ENCODE measurements at places on chromosomes 7 and 10.

GRCh38 chr10:70903262-70903921 lies 15.0 kb upstream of the PCBD1 start:
- no peak overlapping the region for H3K4me3 ChIP-seq
- no peaks in the 10 kb centered on the region for H3K36me3 ChIP-seq
- peak; percentile 37 for DNase-seq
- peaks cover 44% of the 10 kb centered on the region for H3K27me3 ChIP-seq
- H3K27ac ChIP-seq, result no peak overlapping the region

DNA sequence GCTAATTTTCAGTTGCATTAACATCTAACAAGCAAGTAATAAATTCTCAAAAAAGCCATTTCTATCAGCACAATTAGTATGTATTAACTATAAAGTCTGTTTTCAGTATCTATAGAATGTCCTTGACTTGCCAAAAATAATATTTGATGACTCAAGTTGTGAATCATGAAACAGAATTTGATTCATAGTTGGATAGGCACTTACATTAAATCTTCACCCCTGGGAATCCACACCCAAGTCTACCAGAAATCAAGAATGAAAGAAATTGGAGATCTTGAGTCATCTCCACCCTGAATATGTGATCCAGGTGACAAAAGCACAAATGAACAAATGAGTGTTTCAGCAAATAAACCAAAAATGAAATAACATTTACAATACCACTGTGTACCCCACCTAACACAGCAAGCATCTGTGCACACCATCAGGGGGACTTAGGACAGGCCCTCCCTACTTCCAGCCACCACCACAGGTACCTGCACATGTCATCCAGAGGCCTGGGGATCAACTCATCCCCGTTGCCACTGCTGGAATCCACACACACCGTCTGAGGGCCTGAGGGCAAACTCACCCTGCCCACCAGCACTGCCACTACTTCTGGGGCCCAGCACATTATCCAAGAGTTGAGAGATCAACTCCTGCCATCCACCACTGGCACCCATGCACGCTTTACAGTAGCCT lies 160.1 kb downstream of the MTERF1 start:
- no peaks in the 10 kb centered on the region for H3K36me3 ChIP-seq
- H3K27ac ChIP-seq, result no peak overlapping the region
- no peak overlapping the region for H3K4me3 ChIP-seq
- no peaks in the 10 kb centered on the region for H3K4me1 ChIP-seq

DNA sequence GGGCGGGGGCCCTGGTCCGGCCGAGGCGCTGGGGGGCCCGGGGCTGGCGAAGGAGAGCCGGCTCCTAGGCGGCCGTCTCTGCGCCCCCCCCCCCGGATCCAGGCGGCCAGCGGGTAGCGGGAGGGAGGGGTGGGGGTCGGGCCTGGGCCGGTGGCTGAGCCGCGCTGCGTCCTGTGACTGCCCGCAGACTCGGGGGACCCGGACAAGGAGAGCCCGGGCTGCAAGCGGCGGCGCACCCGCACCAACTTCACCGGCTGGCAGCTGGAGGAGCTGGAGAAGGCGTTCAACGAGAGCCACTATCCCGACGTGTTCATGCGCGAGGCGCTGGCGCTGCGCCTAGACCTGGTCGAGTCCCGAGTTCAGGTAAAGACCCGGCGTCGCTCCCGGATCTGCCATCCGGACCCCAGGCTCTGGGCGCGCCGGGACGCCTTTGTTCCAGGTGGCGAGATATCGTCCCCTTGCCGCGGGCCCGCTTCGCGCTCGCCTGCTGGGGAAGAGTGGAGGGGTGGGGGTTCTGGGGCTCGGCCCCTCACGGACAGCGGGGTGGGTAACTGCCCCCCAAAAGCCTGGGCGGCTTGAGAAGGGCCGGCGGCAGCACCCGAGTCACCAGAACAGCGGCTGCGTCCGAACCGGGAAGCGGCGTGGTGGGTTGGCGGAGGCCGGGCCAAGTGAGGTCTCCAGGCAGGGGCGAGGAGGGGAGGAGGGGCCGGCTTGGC lies 819 bp downstream of the UNCX start:
- no peak overlapping the region for H3K27ac ChIP-seq
- H3K36me3 ChIP-seq, result no peaks in the 10 kb centered on the region
- no peaks in the 10 kb centered on the region for H3K4me1 ChIP-seq

- DNase-seq, result no peak
- peaks cover 14% of the 10 kb centered on the region for H3K4me1 ChIP-seq
- H3K27me3 ChIP-seq, result peaks cover 13% of the 10 kb centered on the region
- no peaks in the 10 kb centered on the region for H3K36me3 ChIP-seq
- H3K4me3 ChIP-seq, result no peak overlapping the region
Observed at GRCh38 chr10:71695502-71696476, 23.8 kb downstream of the C10orf105 start.

GRCh38 chr10:10897400-10897799 lies 120.3 kb upstream of the CELF2 start:
- no peaks in the 10 kb centered on the region for H3K4me1 ChIP-seq
- H3K4me3 ChIP-seq, result no peak overlapping the region
- no peaks in the 10 kb centered on the region for H3K36me3 ChIP-seq
- no peaks in the 10 kb centered on the region for H3K27me3 ChIP-seq
- H3K27ac ChIP-seq, result no peak overlapping the region

GRCh38 chr10:80160361-80161320 lies 28.1 kb downstream of the PLAC9 start:
- no peak overlapping the region for H3K27ac ChIP-seq
- H3K4me1 ChIP-seq, result no peaks in the 10 kb centered on the region
- H3K4me3 ChIP-seq, result no peak overlapping the region
- H3K36me3 ChIP-seq, result peaks cover 20% of the 10 kb centered on the region
- DNase-seq, result no peak

GRCh38 chr7:52685333-52685732 lies 350.1 kb upstream of the POM121L12 start:
- no peak overlapping the region for H3K27ac ChIP-seq
- no peaks in the 10 kb centered on the region for H3K4me1 ChIP-seq
- H3K4me3 ChIP-seq, result no peak overlapping the region
- H3K36me3 ChIP-seq, result no peaks in the 10 kb centered on the region
- no peak for DNase-seq
- H3K27me3 ChIP-seq, result no peaks in the 10 kb centered on the region

DNA sequence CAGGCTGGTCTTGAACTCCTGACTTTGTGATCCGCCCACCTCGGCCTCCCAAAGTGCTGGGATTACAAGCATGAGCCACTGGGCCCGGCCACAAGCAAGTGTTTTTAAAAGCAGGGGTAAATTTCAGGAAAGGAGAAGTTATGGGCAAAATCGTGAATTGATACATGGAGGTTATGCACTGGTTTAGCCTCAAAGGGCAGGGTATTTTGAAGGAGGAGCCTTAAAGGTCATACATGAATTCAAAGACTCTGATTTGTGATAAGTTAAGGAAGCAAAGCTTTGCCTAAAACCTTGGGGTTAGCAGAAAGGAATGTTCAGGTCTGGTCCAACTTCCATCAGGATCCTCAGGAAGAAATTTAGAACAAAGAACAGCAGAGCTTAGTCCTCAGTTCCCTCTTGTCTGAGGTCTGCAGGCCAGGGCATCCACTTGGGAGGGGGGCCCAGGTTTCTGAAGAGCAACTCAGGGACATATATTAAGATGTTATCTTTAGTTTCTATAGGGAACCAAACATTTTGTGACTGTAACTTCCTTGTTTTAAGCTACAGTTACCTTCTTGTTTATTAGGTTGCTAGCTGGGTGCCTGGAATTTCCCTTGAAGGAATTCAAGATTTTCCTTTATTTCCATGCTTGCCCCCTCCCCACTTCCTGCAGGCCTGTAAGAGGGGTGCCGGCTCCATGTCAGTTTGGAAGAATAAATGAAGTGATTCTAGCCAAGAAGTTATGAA lies 2.8 kb upstream of the REPIN1 start:
- H3K36me3 ChIP-seq, result 0 out of 2 replicates have a peak, but pooled peaks cover 4% of the 10 kb centered on the region
- no peaks in the 10 kb centered on the region for H3K27me3 ChIP-seq
- H3K27ac ChIP-seq, result peak overlapping the region; percentile 4
- H3K4me1 ChIP-seq, result peaks cover 37% of the 10 kb centered on the region
- no peak overlapping the region for H3K4me3 ChIP-seq

GRCh38 chr7:37320140-37320847 lies 128.4 kb downstream of the ELMO1 start:
- no peak overlapping the region for H3K4me3 ChIP-seq
- peaks cover 11% of the 10 kb centered on the region for H3K36me3 ChIP-seq
- H3K4me1 ChIP-seq, result no peaks in the 10 kb centered on the region
- DNase-seq, result no peak
- no peaks in the 10 kb centered on the region for H3K27me3 ChIP-seq

GRCh38 chr7:25944777-25945515 lies 207.1 kb upstream of the NFE2L3 start:
- H3K36me3 ChIP-seq, result no peaks in the 10 kb centered on the region
- DNase-seq, result no peak
- no peaks in the 10 kb centered on the region for H3K27me3 ChIP-seq
- H3K27ac ChIP-seq, result no peak overlapping the region
- H3K4me3 ChIP-seq, result no peak overlapping the region

DNA sequence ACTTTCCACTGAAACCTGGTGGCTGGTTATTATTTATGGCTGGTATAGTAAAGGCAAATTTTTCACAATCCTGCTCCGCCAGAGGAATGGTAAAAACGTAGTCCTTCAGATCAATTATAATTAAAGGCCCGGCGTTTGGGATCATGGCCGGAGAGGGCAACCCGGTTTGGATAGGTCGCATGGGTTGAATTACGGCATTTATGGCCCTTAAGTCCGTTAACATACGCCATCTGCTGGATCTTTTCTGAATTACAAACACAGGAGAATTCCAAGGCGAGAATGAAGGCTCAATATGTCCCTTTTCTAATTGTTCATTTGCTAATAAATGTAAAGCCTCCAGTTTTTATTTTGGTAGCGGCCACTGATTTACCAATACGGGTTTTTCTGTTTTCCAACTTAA lies 11.3 kb upstream of the TAS2R3 start:
- H3K27me3 ChIP-seq, result no peaks in the 10 kb centered on the region
- H3K27ac ChIP-seq, result no peak overlapping the region
- peaks cover 35% of the 10 kb centered on the region for H3K36me3 ChIP-seq
- no peak overlapping the region for H3K4me3 ChIP-seq

GRCh38 chr7:108973075-108973474 lies 403.4 kb downstream of the DNAJB9 start:
- H3K27me3 ChIP-seq, result no peaks in the 10 kb centered on the region
- no peaks in the 10 kb centered on the region for H3K36me3 ChIP-seq
- H3K27ac ChIP-seq, result no peak overlapping the region
- no peak overlapping the region for H3K4me3 ChIP-seq
- no peak for DNase-seq

- H3K4me3 ChIP-seq, result no peak overlapping the region
- H3K27me3 ChIP-seq, result no peaks in the 10 kb centered on the region
- no peaks in the 10 kb centered on the region for H3K36me3 ChIP-seq
- peaks cover 6% of the 10 kb centered on the region for H3K4me1 ChIP-seq
Observed at GRCh38 chr7:140734729-140735128, 38.2 kb downstream of the NDUFB2 start.

DNA sequence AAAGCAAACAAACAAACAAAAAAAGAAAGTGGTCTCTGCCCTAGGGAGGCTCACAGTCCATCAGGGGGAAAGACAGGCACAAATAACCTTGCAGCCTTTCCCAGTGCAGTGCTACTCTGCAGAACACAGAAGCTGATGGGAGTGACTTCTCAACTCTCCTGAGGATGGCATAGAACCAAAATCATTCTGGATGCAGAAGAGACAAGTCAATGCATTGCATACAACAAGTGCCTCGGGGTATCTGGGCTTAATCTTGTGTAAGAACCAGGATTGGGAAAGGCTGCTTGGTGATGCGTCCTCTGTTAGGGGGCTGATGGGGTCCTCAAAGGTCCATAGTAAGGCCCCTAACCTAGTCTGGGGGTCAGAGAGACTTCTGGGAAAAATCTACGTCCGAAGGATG lies 68.9 kb downstream of the NEURL1 start:
- H3K4me3 ChIP-seq, result no peak overlapping the region
- no peak overlapping the region for H3K27ac ChIP-seq
- H3K27me3 ChIP-seq, result no peaks in the 10 kb centered on the region
- no peaks in the 10 kb centered on the region for H3K4me1 ChIP-seq
- no peaks in the 10 kb centered on the region for H3K36me3 ChIP-seq
- no peak for DNase-seq

GRCh38 chr7:348962-349743 lies 59.2 kb downstream of the FOXL3 start:
- H3K4me3 ChIP-seq, result no peak overlapping the region
- no peaks in the 10 kb centered on the region for H3K27me3 ChIP-seq
- no peaks in the 10 kb centered on the region for H3K4me1 ChIP-seq
- H3K27ac ChIP-seq, result no peak overlapping the region

DNA sequence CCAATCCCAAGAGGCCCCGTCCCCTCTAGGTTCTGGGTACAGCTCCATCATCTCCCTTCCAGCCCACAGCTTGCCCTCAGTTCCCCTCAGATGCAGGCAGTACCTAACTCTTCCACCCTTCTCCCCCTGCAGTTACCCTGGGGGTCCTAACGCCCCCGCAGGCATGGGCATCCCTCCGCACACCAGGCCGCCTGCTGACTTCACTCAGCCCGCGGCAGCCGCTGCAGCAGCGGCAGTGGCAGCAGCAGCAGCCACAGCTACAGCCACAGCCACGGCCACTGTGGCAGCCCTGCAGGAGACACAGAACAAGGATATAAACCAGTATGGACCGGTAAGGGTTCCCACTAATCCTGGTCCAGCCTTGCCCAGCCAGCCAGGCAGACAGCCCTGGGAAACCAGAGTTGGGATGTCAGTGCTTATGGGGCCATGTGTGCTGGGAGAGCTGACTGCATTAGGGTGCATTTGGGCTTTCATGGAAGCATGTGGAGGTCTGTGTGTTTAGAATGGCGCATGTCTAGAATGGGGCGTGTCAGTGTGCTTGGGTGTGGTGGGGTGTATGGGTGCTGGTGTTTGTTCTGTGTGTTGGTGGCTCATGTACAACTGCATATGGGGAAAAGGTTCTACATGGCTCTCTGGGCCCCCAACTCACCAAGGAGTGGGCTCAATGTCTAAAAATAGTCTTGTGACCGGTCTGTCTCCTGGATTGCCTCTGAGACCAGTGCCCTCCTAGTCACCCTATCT lies 55.1 kb upstream of the PPIF start:
- H3K27ac ChIP-seq, result no peak overlapping the region
- no peaks in the 10 kb centered on the region for H3K27me3 ChIP-seq
- H3K4me1 ChIP-seq, result no peaks in the 10 kb centered on the region
- DNase-seq, result no peak
- H3K4me3 ChIP-seq, result no peak overlapping the region
- H3K36me3 ChIP-seq, result peaks cover 3% of the 10 kb centered on the region

- H3K27ac ChIP-seq, result no peak overlapping the region
- no peaks in the 10 kb centered on the region for H3K27me3 ChIP-seq
- no peaks in the 10 kb centered on the region for H3K36me3 ChIP-seq
- no peaks in the 10 kb centered on the region for H3K4me1 ChIP-seq
Observed at GRCh38 chr10:119686465-119687191, 35.4 kb downstream of the BAG3 start.
